CD4-positive, CD25-positive, alpha-beta regulatory T cell (primary cell): ENCODE measurements at places on chromosomes 12 and 14.

DNA sequence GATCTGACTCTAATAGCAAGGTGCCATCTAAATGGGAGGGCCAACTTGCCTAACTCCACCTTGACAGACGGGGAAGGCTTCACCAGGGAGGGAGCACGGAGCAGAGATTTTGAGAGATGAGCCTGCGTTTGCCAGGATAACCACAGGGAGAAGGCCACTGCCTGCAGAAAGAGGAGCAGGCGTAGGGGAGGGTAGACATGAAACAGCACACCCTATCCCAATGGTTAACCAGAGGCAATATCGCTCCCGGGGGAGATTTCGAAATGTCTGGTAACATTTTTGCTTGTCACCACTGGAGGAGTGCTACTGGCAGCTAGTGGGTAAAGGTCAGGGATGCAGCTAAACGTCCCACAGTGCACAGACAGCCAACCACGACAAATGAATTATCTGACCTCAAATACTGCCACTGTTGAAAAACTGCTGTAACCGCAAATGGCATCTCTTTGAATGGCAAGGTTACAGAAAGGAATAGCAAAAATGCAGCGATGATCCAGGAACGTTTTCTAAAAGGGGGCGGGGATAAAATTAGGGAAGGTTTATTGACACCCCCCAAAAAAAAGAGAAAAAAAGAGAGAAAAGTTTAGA, 126.0 kb upstream of the ATF7IP start:
- peaks cover 12% of the 10 kb centered on the region for H3K4me1 ChIP-seq
- no peaks in the 10 kb centered on the region for H3K36me3 ChIP-seq
- H3K27me3 ChIP-seq, result no peaks in the 10 kb centered on the region

DNA sequence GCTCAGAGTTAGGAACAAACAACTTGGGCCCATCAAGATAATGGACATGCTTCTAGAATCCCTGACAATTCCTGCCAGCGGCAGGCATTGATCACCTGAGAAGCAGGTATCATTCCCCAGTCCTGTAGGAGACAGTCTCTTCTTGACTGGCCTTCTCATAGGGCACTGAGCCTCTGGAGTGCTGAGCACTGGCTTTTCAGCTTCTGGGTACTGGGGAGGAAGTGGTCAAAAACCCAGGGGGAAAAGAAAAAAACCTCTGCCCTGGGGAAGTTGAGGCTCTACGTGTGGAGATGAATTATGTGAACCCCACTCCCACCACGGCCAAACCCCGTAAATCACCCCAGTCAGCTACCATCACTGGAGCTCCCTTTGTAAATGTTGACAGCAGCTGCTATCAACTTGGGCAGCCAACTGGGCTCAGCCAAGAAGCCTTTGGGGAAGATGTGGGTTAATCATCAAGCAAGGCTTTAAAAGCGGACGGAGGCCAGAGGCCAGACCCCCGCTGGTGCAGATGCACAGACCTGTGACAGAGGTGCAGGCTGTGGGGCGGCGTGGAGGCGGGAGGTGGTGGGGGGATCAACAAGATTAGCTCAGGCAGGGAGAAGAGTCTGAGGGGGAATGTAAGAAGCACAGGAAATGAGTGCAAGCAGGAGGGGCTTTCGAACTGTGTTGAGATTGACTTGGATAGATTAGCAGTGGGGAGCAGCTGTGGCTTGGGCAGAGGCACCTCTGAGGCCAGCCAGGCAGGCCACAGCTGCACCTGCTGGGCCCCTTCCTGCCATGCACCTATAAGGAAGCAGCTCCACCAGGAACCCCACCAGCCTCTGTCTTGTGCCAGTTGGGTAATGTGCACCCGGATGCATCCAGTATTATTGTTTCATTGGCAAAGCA, 105.4 kb upstream of the HIF1A start:
- no peaks in the 10 kb centered on the region for H3K4me1 ChIP-seq
- no peaks in the 10 kb centered on the region for H3K36me3 ChIP-seq
- no peaks in the 10 kb centered on the region for H3K27me3 ChIP-seq

- no peaks in the 10 kb centered on the region for H3K4me1 ChIP-seq
- no peak overlapping the region for H3K27ac ChIP-seq
- no peak overlapping the region for H3K4me3 ChIP-seq
- no peaks in the 10 kb centered on the region for H3K27me3 ChIP-seq
Measured at GRCh38 chr12:124508381-124509079, 58.9 kb downstream of the NCOR2 start.

DNA sequence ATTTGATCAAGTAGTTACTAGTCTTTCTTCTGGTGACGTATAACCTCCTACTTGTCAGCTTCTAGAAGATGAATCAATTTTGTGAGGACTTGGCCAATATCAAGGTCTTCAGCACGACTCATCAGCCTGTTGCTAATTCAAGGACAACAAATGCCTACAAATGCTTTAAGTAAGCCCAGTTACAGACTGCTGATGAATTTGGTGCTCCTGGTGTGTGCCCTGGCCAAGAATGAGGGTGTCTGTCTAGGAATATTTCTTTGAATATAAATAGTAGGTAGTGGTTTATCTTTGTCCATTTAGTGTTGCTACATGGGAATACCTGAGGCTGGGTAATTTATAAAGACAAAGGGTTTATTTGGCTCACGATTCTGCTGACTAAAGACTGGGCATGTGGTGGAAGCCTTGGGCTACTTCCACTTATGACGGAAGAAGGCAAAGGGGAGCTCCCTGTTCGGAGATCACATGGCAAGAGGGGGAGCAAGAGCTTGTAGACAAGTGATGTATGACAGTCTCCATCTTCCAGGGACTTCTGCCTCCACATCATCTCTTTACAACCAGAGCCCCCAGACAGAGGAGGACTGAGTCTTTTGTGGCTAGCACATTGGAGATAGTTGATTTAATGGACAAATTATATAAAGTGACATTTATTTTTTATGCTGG, 180.2 kb downstream of the CRADD start:
- H3K4me3 ChIP-seq, result no peak overlapping the region
- H3K27ac ChIP-seq, result no peak overlapping the region
- no peaks in the 10 kb centered on the region for H3K27me3 ChIP-seq
- H3K4me1 ChIP-seq, result no peaks in the 10 kb centered on the region
- H3K36me3 ChIP-seq, result no peaks in the 10 kb centered on the region
- DNase-seq, result no peak

DNA sequence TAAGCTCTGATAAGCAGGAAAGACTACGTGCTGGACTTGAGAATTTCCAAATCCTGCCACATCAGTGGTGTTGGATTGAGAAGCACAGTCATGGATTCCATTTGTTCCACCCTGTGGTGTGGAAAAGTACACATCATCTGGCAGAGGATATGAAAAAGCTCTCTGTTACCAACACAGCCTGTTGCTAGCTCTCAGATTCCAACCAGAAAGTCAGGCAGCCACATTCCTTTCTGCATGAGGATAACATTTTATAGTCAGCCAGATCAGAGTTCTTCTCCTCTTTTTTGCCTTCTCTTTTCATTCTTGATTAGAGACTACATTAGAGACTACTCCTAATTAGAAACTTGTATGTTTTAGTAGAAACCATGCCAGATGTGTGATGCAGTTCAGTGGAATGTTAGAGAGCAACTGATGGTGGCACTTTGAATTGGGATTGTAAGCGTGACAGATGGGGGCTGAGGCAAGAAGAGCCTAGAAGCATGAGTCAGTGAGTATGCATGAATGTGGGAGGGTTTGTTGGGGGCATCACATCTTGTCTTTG, 61.2 kb upstream of the STXBP6 start:
- no peaks in the 10 kb centered on the region for H3K36me3 ChIP-seq
- no peak overlapping the region for H3K27ac ChIP-seq
- no peak for DNase-seq
- no peaks in the 10 kb centered on the region for H3K27me3 ChIP-seq
- no peaks in the 10 kb centered on the region for H3K4me1 ChIP-seq
